ENCODE measurements at places on chromosomes 1 and 21.

DNA sequence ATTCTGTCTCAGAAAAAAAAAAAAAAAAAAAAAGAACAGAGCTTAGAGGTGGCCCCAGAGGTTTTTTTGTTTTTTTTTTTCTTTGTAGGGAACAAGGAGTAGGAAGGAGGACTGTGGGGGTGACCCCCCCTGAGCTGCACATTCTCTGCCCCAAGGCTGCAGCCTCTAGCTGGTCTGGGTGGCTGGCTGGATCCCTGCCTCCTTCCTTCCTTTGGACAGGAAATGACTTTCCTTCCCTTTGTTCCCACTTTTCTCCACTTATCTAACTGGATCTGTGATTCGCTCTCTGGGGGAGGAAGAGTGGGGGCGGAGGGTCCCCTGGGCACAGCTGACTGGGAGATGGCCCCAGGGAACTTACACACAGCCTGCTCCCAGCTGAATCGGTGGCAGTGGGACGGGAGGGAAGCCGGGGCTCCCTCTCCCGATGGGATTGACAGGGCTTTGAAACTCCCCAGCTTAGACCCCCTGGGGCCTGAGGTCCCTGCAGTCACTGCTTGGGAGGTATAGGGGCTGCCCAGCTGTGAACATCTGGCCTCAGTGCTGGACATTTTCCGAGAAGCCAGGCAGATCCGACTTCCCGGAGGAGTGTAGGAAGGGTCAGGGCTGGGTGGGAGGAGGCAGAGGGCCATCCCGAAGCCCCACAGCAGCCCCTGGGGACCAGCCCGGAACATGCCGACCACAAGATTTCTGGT lies 2.1 kb downstream of the FBLIM1 start:
- DNase-seq: no peak

GRCh38 chr1:189662190-189662589 lies 815.5 kb downstream of the BRINP3 start:
- DNase-seq: no peak

DNA sequence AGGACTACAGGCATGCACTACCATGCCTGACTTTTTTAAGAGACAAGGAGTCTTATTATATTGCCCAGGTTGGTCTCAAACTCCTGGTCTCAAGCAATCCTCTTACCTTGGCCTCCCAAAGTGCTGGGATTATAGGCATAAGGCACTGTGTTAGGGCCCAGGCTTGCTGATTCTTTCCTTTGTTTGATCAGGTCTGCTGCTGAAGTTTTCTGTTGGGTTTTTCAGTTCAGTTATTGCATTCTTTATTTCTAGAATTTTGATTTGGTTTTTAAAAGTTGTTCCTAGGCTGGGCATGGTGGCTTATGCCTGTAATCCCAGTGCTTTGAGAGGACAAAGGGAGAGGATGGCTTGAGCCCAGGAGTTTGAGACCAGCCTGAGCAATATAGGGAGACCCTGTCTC lies 47.9 kb downstream of the C4BPA start:
- no peak for DNase-seq

DNA sequence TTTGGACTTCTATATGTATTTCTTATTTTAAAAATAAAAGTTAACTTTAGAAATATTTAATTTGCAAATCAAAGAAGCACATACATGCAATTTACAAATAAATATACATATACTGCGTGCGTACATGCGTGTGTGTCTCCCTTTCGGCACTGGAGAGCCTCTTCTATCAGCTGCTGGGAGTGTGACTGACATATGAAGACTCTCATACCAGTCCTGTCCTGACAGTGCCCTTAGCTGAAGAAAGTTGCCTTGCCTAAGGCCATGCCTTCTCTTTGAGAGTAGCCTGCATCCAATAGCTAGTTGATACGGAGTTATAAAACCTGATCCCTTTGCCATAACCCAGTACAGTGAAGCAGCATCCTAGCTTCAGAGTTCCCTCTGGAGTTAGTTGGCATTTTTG lies 282.4 kb upstream of the NEGR1 start:
- DNase-seq: no peak

DNA sequence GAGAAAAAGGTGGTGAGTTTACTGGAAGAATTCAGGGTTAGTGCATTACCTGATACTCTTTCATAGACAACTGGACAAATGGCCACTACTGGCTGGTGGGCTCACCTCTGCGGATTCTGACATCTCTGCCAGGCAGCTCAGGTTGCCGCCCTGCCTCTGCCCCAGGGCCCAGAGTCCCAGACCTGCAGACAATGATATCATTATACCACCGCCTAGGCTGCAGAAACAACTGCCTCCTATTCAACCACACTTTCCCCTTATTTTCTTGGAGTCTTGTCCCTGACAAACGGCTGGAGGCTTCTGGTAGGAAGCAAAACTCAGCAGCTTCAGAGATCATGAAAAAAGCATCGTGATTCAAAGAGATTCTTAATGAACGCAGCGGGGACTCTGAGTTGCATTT lies 37.0 kb downstream of the IRF2BP2 start:
- DNase-seq: no peak

GRCh38 chr1:112386731-112387346 lies 9.2 kb upstream of the CTTNBP2NL start:
- DNase-seq: no peak
